ENCODE measurements at places on chromosomes 4 and X.

DNA sequence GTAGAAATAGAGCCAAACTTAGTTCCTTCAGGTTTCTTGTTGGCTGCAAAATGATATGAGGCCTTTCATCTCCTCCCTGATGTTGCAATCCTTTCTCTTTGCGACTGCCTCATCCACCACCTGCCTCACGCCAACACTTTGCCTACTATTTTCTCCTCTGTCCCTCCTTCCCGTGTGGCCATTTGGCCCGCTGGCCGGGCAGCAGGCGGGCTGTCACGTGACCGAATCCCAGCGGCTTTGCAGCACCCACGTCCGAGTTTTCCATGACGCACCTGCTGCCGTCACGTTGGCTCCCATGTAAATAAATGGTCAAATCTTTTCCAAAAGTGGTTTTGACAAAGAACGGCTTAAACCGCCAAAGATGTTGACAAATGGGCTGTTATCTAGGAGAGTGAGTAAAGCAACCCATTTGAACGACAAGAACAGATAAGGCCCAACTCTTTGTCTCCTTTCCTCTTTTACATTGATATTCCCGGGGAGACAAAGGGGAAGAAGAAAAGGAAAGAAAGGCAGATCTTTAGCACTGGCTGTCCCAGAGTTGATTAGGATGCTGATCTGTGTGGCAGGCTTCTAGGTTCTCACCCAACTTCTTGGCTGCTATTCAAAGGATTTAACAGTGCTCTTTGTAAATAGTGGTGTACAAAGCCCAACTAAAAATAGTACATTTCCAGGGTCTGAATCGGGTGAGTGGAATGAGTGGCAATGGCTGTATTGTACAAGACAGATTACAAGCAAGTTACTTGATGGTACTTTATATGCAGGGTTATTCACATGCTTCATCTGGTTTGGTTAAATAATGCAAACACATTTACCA is 174.2 kb upstream of the JADE1 start:
- no peak for DNase-seq

- no peak for DNase-seq
These were observed 35.5 kb upstream of the BMPR1B start for GRCh38 chr4:94722270-94722669.

DNA sequence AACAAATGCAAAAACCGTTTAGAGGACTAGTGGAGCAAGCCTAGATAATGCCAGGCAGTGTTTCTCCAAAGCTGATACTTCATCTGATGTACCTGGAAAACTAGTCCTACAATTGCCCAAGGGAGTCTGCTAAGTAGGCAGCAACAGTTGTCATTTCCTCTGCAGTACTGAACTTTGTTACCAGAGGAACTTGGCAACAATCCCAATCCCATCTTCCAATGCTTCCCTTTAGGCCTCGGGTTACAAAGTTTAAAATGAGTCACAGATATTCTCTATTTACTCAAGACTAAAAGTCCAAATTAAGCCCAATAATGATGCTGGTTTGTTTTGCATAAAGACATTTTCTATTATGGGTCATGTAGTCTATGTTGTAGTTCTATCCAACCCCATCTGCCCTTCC is 120.0 kb upstream of the GLRA2 start:
- no peak for DNase-seq

DNA sequence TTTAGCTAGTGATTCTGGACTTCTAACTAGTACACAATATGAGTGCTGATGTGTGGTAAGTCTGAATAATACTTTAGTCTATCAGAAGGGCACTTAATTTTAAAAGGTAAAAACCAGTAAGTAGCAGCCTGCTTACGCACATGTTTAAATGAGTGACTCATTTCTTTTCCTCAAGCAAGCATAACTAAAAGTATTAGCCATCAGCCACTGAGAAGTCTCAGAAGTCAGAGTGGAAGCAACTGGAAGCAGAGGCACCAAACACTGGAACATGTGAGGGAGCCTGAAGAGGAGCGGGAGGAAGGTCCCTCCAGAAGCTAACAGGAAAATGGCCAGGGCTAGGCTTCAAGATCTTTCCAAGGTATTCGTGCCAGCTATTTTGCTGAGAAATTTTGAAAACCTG is 257.7 kb downstream of the RAPGEF2 start:
- DNase-seq: no peak

GRCh38 chr4:176897226-176897625 is 104.5 kb upstream of the VEGFC start:
- no peak for DNase-seq

DNA sequence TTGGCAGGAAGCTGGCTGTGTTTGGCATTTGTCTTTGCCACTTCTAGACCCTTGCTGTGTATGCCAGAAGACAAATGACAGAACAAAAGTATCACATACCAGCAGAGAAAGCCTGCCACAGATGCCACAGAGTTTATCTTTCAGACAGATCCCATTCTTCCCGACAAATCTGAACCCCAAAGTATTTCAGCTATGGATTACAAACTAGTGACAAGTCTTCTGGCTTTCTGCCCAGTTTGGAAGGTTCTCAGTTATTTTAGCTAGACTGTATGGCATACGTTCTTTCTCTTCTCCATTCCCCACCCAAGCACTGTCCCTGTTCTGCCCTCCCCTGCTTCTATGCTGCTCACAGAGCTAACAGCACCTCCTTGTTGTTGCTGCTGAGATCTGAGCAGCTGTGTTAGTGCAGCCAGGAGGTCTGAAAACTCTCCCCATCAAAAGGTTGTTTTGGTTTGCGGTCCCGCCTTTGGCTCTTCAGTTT is 236.7 kb downstream of the FRAS1 start:
- DNase-seq: no peak

Data from stimulated activated CD4-positive, alpha-beta T cell treated with anti-CD3 and anti-CD28 coated beads, Interleukin-15, amount 100 ng/mL, for 1 hour (primary cell).